ENCODE measurements at places on chromosomes 13 and 19.

GRCh38 chr19:3387645-3388589 is 21.5 kb downstream of the NFIC start:
- no peak for DNase-seq

DNA sequence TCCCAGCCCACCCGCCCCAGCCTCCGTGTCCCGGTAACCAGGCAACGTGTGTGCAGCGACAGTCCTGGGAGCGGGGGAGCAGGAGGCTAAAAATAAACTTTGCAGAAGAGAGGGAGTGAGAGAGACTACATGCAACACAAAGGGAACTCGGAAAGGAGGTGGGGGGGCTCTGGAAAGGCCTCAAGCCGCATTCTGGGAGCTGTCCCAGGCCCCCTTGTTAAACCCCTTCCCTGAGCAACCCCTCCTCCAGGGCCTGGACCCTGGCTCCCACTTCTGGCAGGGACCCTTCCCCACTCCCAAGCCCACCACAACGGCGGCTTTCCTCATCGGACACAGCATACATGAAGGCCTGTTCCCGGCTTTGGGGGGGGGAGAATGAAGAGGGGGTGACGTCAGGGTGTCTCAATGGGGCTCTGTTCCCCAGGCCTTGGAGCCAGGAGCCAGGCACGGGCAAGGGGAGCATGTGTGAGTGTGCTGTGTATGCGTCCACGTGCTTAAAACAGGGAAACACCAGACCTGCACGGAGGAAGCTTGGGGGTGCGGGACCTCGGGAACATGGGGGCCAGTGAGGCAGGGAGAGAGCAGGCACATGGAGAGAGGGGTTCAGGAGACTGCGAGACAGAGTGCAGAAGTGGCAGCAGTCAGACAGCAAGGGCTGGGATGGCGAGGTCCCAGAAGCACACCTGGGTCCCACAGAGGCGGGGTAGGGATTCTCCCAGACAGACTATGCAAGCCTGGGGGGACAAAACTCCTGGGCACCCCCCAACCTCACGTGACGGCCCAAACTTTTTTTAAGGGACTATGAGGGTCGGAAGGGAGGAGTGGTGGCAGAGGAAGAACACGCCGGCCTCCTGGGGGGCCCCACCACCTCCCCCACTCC is 2.3 kb downstream of the ERF start:
- no peak for DNase-seq

GRCh38 chr19:47094557-47095475 is 18.8 kb downstream of the ZC3H4 start:
- DNase-seq = no peak

GRCh38 chr13:78194904-78195639 is 276.4 kb upstream of the EDNRB start:
- DNase-seq = no peak

GRCh38 chr19:17170538-17171297 is 44.4 kb upstream of the USE1 start:
- no peak for DNase-seq

DNA sequence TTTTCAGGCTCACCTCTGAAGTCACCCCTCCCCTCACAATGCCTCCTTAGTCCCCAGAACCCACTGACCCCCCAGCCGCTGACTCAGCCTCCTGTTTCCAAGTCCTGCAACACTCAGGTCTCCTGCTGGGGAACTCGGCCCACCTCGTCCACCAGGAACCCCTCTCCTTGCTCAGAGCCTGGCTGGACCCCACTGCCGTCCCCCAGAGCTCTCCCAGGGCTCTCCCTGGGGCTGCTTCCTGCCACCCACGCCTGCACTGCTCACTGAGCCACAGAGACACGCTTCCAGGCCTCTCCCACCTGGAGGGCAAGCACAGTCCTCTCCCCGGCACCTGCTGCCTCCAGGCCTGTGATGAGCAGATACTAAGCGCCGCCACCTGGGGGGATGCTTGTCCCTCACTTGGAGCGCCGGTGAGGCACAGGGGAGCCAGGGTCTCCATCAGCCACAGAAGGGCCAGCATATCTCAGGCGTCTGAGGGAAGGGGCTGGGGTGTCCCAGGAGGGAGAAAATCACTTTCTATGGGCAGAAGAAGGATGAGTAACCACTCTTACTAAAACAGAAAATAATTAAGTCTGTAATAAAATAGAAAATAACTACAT is 53.8 kb downstream of the KLF2 start:
- DNase-seq = no peak

- DNase-seq = no peak
Measured at GRCh38 chr13:101892296-101892695, 439.8 kb downstream of the ITGBL1 start.

DNA sequence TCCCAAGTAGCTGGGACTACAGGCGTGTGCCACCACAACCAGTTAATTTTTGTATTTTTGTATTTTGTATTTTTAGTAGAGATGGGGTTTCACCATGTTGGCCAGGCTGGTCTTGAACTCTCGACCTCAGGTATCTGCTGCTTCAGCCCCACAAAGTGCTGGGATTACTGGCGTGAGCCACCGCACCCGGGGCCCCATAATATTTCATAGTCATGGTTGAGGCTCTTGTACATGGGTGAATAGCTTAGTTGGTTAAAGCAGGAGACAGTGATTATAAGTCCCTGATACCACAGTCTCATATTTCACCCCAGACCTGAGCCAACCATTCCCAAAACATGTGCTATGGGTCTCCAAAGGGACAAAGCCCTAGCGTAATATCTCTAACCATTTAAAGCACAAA is 26.1 kb downstream of the MBNL2 start:
- no peak for DNase-seq

- DNase-seq = no peak
Measured at GRCh38 chr19:48814895-48815294, 4.1 kb upstream of the BCAT2 start.

DNA sequence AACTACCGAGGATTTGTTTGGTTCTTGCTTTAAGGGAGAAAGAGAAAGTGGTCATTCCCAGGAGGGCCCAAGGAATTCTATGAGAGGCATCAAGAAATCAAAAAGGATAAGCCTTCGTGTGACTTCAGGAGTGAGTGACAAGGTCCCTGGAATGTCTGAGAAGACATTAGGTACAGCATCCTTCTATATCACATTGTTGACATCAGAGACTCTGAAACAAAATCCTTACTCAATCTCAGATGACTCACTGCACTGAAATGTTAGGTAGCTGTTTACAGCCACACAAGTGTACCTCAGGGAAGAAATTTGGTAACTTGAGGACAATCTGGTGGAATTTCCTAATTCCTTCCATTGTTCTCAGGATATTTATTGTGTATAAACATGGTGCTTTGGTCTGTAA is 7.9 kb upstream of the LGALS14 start:
- DNase-seq = no peak

GRCh38 chr13:111343186-111343805 is 22.9 kb downstream of the TEX29 start:
- no peak for DNase-seq

DNA sequence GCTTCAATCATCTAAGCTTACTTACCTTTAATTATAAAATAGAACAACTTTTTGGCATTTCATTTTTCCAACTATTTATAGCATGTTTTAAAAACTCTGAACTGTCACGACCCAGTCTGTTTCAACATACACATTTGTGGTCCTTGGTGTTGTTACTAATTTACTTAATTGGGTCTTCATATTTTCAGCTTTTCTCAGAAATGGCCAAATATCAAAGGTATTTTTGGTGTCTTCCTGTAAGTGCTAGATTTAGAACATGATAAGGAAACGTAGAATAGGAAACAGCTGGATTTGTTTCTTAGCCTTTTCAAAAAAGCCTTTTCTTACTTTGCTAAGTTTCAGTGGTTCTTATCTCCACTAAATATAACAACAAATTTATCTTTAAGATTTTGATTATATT is 11.4 kb downstream of the LPAR6 start:
- no peak for DNase-seq

DNA sequence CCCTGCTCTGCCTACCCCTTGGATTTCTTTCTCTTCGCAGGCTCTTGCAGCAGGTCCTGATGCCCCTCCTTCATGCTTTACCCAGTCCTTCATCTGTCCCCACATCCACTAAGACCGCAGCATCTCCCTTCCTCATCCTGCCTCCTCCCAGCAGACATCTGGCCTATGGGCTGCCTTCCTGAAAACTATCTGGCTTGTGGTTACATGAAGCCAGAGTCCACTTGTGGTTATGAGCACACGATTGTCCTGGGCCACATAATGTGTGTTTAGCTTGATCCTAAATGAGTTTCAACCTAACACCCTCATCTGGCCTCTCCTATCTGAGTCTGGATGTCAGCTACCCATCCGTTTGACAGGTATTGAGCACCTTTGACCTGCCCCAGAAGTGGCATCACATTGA is 5.5 kb upstream of the ZNF175 start:
- no peak for DNase-seq

DNA sequence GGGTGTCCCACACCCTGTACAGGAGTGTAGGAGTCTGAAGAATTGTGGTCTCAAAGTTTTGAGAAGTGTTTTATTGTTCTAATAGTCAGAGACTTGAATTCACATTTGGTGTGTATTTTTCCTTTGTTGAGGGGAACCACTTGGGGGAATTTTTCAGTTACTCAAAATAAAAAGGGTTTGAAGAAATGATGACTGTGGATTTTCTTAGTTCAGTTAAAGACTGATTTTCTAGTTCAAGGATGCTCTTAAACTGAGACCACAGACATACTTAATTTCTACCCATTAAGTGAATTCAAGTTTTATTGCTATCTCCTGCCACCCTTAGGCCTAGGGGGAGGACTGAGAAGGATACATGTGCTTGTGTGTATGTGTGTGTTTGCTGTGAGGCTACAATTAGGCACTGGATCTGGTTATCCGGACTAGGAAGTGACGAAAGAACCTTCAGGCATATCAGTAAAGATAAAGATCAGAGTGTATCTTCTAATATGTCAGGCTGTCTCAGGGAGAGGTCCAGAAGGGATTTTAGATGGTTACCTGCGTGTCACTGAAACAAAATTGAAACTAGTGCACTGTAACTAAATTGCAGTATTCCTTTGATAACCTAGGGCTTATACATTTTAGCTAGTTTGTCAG is 234.9 kb upstream of the DACH1 start:
- DNase-seq = no peak

GRCh38 chr13:81610644-81611043 is 1269.7 kb upstream of the SPRY2 start:
- no peak for DNase-seq

GRCh38 chr19:47390533-47391488 is 28.5 kb downstream of the MEIS3 start:
- DNase-seq = no peak

GRCh38 chr13:23623394-23623793 is 53.2 kb downstream of the TNFRSF19 start:
- no peak for DNase-seq

DNA sequence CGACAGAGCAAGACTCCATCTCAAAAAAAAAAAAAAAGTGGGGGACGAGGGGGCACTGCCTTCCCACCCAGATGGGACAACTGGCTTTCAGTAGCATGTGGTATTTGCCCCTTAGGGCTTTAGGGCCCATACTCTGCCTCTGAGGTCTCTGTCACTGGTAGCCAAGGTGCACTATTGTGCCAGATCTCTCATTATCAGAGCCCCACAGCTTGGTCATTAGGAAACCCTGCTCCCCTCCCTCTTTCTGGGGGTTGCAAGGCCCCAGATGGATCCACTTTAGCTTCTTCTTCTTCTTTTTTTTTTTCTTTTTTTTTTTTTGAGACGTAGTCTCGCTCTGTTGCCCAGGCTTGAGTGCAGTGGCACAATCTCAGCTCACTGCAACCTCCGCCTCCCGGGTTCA is 11.2 kb upstream of the ZNF358 start:
- no peak for DNase-seq

DNA sequence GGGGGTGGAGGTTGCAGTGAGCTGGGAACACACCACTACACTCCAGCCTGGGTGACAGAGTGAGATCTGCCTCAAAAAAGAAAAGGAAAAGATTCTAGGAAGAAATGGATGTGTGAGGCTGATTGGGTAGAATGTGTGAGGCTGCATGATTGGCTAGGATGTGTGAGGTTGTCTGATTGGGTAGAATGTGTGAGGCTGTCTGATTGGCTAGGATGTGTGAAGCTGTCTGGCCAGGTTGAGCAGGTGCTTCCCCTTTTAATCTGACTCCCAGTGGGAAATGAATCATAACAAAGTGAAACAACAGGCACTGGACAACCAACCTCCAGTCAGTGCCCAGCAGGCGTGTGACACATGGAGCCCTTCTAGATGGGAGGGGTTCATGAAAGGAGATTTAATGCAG is 14.7 kb downstream of the C13orf46 start:
- no peak for DNase-seq

DNA sequence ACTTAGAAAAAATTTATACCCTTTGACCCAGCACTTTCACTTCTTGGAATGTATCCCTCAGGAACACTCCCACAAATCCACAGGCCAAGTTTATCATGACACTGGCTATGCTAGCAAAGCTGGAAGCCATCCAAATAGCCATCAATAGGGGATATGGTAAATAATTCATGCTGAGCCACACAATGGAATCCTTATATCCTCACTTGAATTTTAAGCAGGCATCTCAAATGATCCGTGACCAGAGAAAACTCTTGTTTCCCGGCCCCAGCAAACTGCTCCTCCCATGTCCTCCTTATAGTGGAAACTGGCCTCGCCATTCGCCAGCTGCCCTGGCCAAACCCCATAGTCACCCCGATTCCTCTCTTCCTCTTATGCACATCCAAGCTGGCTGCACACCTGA is 37.6 kb downstream of the GRIK5 start:
- DNase-seq = no peak

GRCh38 chr19:16355293-16356043 is 30.8 kb downstream of the KLF2 start:
- no peak for DNase-seq

DNA sequence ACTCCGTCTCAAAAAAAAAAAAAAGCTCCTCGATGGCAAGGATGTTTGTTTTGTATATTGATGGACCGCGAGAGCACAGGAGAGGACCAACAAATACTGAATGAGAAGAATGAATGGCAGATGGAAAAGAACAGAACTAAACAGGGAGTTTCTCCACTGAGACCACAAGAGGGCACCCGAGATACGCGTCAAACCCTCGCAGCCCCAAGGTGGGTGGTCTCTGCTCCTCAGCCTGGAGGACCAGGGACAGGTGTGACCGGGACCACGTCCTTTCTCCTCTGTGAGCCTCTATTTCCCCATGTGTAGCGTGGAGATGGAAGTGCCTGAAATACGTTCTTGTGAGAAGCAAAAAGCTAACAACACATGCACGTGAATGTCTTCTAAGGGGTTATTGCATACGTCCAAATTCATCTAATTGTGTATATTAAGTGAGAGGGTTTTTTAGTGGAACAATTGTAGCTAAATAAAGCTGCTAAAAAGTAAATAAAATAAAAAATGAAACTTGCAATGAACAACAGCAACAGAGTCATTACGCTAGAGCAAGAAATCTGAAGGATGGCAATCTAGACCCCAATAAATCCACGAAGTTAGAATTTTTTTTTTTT is 8.3 kb upstream of the CDC42EP5 start:
- no peak for DNase-seq

DNA sequence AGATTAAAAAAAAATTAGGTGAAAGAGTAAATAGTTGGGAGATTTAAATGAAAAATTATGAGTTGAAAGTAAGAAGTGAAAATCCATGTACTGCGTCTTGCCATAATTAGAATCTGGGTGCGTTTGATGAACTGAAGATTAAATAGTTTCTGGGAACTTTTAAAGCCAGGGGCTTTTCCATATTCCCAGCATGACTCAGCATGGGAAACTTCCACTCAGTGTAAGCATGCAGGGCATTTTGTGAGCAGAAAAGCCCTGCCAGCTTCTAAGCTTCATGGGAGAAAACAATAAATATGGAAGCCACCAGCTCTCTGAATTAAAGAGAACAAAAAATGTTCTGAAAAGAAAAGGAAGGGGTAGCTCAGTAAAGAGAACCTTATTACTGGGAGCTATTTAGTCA is 62.0 kb upstream of the EDNRB start:
- no peak for DNase-seq

Data from AG09309 (cell line).